ENCODE measurements at places on chromosomes 12 and 14. TPM values are rescaled to one million over a fixed set of nuclear protein-coding genes. Genes with fewer than 3 reads are reported as not detected.
A peak's percentile ranks its signal among the peaks of the same experiment; 100 is the strongest.

The GPR132 gene
- total RNA-seq: 1.0 TPM

The PTHLH gene
- total RNA-seq: 3.7 TPM

The KCNJ8 gene
- total RNA-seq: 51.3 TPM

The RPS6KA5 gene
- total RNA-seq: 6.4 TPM

DNA sequence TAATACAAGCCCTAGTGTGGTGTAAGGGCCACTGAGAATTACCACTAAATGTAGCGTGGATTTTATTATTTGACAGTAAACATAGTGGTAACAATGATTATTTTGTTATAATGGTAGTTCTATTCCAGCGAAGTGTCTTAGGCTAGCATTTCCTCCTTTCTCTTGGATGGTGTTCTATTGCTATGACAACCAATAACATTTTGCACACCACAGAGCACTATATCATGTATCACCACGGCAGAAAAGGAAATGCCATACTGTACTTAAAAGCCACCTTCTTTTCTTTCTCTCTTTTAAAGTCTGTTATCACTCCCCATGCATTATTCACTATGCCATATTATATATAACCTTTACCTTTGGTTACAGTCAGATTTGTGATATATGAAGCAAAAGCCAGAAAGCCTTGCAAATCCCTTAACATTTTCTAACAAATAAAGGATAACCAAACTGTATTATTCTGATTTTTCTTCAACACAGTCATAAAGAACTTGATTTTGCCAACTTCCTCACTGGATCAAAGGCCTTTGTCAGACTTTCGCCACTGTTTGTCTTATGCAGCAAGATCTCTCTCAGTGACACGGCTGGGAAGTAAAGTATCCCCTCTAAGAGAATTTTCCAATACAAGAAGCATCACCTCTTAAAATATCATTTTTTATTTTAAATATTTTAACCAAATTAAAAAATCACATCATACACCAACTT lies 195.8 kb downstream of the FOXN3 start:
- H3K4me1 ChIP-seq: peaks cover 42% of the 10 kb centered on the region
- peaks cover 8% of the 10 kb centered on the region for H3K36me3 ChIP-seq
- DNase-seq: no peak
- no peak overlapping the region for H3K4me3 ChIP-seq

GRCh38 chr12:112169966-112170365 lies 44.6 kb downstream of the TRAFD1 start:
- DNase-seq: no peak
- peaks cover 64% of the 10 kb centered on the region for H3K36me3 ChIP-seq
- peaks cover 11% of the 10 kb centered on the region for H3K4me1 ChIP-seq
- no peak overlapping the region for H3K4me3 ChIP-seq
- no peak overlapping the region for H3K27ac ChIP-seq
- H3K27me3 ChIP-seq: no peaks in the 10 kb centered on the region

- no peak overlapping the region for H3K27ac ChIP-seq
- peaks cover 14% of the 10 kb centered on the region for H3K27me3 ChIP-seq
- no peaks in the 10 kb centered on the region for H3K36me3 ChIP-seq
- H3K4me1 ChIP-seq: no peaks in the 10 kb centered on the region
Observed at GRCh38 chr14:75566321-75566720, 12.1 kb upstream of the FLVCR2 start.

GRCh38 chr12:46237371-46238045 lies 31.3 kb downstream of the SLC38A1 start:
- no peak overlapping the region for H3K27ac ChIP-seq
- DNase-seq: no peak
- peaks cover 12% of the 10 kb centered on the region for H3K36me3 ChIP-seq
- H3K4me3 ChIP-seq: no peak overlapping the region
- H3K4me1 ChIP-seq: peaks cover 16% of the 10 kb centered on the region

DNA sequence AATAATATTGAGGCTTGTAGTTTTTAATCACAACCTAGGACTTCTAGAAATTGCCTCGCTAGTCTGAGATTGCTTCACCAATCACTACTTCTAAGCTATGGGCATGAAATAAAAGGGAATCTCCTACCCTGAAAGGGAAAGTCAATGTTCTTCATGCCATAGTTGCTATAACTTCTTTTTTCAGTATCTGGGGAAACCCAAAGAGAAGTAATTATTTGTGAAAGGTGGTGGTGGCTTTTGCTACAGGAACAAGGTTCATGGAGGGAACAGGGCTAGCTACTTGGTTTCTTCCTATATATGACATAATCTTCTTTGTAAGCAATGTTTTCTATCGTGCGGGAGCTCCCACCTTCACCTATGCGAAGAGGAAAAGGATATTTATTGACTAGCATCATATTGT lies 61.6 kb upstream of the DNM1L start:
- H3K4me1 ChIP-seq: peaks cover 7% of the 10 kb centered on the region
- DNase-seq: no peak
- H3K27me3 ChIP-seq: no peaks in the 10 kb centered on the region
- H3K36me3 ChIP-seq: peaks cover 67% of the 10 kb centered on the region

DNA sequence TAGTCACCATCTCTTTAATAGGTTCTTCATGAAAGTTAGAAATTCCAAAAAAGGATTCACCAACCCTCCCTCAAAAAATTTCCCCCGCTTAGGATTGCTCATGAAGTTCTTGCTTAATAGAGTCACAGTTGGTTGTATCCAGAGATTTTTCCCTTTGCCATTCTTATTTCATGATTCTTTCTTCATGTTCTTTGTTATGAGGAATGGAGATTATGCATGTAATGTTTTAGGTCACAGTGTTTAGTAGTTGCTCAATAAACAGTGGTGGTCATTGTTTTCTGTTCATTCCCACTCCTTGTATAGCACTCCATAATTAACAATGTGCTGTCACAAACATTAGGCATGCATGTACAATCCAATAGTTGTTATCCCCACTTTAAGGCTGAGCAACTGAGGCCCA lies 51.2 kb upstream of the RTRAF start:
- no peaks in the 10 kb centered on the region for H3K36me3 ChIP-seq
- no peak overlapping the region for H3K4me3 ChIP-seq
- DNase-seq: no peak

- H3K4me1 ChIP-seq: no peaks in the 10 kb centered on the region
- DNase-seq: no peak
- H3K4me3 ChIP-seq: no peak overlapping the region
- no peak overlapping the region for H3K27ac ChIP-seq
- peaks cover 6% of the 10 kb centered on the region for H3K36me3 ChIP-seq
Observed at GRCh38 chr12:64833928-64834327, 9.5 kb downstream of the TBC1D30 start.

- no peak overlapping the region for H3K27ac ChIP-seq
- H3K27me3 ChIP-seq: no peaks in the 10 kb centered on the region
- no peaks in the 10 kb centered on the region for H3K36me3 ChIP-seq
- no peaks in the 10 kb centered on the region for H3K4me1 ChIP-seq
Observed at GRCh38 chr12:38977132-38977531, 71.7 kb upstream of the CPNE8 start.

DNA sequence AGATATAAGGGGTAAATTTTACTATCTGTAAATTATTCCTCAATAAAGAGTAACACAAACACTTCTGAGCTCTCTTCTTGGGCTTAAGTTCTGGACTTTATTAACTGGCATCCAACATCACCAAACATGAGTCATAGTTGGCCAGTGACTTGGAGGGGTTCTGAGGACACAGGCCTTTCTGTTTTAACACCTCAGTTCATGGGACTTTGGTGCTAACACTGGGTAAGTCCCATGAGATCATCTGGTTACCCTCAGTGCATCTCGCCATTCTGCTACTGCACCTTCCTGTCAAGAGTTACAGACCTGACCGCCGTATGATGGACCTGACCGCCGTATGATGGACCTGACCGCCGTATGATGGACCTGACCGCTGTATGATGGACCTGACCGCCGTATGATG lies 9.9 kb downstream of the SLC15A4 start:
- H3K36me3 ChIP-seq: peaks cover 15% of the 10 kb centered on the region
- H3K27me3 ChIP-seq: no peaks in the 10 kb centered on the region
- DNase-seq: no peak
- peaks cover 92% of the 10 kb centered on the region for H3K4me1 ChIP-seq
- H3K27ac ChIP-seq: peak overlapping the region; percentile 37
- no peak overlapping the region for H3K4me3 ChIP-seq

GRCh38 chr12:115470977-115471376 lies 787.0 kb upstream of the TBX3 start:
- H3K4me3 ChIP-seq: no peak overlapping the region
- H3K36me3 ChIP-seq: no peaks in the 10 kb centered on the region
- no peak overlapping the region for H3K27ac ChIP-seq
- H3K27me3 ChIP-seq: peaks cover 10% of the 10 kb centered on the region
- DNase-seq: no peak

Data from left ventricle myocardium inferior (tissue), 1 donor.